ENCODE measurements at places on chromosomes 4 and X.

DNA sequence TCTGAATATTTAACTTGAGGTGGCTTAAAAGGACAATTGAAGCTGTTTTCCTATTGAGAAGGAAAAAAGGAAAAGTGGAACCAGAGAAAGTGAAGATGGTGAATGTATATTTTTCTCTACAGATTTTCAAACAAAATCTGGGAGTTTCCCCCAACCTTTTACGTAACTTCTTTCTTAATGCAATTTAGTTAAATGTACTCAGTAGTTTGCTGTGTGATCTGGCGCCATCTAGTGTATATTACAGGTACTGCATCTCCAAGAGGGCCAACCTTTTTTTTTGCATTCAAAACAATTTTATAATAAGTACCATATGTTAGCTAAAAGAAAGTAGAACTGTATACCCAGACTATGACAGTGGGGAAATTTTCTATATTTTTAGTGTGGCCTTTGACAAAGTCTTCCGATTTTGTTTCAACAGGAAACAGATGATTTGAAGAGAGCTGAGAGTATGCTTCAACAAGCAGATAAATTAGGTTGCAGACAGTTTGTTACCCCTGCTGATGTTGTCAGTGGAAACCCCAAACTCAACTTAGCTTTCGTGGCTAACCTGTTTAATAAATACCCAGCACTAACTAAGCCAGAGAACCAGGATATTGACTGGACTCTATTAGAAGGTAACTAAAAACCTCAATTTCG lies 82.0 kb downstream of the PLS3 start:
- DNase-seq = peak; percentile 6

- no peak for DNase-seq
Observed at GRCh38 chr4:898869-899555, 33.1 kb downstream of the GAK start.

GRCh38 chr4:108036213-108036612 lies 46.5 kb downstream of the HADH start:
- DNase-seq = no peak

DNA sequence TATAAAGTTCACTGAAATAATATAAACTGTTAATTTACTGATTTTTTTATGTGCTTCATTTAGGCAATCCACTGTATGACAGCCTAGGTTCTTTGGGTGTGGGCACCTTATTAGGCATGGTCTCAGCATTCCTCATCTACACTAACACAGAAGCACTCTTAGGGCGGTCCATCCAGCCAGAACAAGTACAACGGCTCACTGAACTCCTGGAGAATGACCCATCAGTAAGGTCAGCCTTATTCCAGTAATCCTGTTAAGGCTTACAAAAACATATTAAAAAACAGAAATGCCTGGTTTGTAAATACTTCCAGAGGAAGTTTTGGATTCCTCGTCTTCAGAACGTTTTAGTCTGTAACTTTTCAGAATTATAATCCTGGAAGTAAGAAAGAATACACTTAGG lies 80.1 kb downstream of the SLC30A9 start:
- no peak for DNase-seq

DNA sequence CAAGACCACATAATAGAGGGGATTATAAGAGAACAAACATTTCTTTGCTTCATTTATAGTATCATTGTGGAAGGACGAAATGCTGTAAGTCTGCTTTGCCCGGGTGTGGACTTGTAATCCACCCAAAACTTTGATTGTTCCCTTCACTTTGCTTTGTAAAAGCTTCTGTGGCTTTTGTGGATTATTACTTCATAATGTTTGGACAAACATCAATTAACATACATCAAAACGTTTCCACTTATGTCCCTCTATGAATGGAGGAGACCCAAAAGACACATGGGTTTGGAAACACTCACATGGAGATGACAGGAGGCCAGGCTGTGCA lies 415.4 kb downstream of the SPRY1 start:
- DNase-seq = no peak

GRCh38 chr4:95220205-95221175 lies 328.3 kb downstream of the UNC5C start:
- DNase-seq = no peak

- peak; percentile 10 for DNase-seq
Observed at GRCh38 chrX:130539721-130540321, 138.0 kb downstream of the RBMX2 start.

DNA sequence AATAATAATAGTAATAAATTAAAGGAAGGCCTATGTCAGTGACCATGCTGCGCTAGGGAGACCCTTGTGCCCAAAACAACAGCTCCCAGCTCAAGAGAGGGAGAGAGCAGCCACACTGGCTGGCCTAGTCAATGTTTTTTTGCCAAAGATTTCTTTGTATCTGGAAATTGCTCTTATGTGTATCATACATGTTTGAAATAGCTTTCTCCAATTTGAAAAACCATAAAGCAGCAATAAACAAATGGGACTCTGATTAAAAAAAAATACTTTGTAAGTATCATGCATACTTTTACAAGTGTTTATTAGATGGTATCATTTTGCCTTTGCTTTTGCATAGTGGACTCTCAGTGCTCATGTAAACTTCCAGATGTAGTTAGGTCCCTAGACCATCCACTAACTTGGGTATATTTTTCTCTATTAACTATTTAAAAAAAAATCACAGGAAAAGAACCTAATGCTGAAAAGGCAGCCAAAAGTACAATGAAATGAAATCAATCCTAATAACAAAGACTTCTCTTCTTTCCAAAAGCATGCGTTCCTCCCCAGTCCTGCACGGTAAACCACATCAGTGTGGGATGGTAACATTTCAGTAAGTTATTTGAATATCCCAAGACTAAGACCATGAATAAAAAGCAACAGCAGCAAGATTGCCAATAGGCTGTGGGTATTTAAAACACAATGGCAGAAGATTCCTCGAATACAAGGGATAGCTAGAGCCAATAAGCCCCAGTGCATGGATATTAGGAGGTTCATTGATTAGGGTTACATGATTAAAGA lies 117.6 kb downstream of the PALLD start:
- no peak for DNase-seq

DNA sequence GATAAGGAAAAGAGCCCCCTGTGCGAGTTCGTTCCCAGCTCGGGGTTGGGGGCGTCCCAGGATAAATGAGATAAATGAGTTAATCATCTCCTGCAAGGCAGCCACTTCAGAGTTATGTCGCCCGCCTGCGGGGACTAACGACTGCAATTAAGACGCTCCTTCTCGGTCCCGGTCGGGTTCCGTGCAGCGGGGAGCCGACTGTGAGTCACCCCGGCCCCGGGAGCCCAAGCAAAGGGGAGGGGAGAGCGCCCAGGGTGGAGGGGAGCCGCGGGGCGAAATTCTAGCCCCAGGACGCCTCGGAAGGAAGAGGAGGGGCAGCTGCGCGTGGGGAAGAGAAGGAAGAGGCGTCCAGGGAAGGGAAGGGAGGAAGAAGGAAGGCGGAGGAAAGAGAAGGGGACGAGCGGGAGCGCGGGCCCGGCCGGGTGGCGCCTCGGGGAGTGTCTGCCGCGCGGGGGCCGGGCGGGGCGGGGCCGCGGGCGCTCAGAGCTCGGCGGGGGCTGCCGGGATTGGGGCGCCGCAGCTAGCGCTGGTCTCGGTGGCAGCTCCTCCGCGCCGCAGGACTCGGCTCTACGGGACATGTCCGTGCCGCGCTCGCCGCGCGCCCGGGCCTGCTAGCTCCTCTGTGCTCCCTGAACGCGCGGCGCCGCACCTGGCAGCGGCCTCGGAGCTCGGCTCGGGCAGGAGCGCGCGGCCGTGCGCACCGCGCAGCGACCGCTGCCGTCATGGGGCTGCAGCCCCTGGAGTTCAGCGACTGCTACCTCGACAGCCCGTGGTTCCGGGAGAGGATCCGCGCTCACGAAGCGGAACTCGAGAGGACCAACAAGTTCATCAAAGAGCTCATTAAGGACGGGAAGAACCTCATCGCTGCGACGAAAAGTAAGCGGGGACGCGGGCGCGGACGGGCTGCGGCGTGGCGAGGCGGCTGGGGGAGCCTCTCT lies at the start of gene ARHGAP10:
Gene ARHGAP10, plus strand, starts transcription at position 509 of the 938 bp plus-strand sequence. Its CDS starts 214 bp downstream, at position 723.
- DNase-seq = no peak

GRCh38 chr4:1300466-1301455 lies 11.1 kb downstream of the MAEA start:
- no peak for DNase-seq

DNA sequence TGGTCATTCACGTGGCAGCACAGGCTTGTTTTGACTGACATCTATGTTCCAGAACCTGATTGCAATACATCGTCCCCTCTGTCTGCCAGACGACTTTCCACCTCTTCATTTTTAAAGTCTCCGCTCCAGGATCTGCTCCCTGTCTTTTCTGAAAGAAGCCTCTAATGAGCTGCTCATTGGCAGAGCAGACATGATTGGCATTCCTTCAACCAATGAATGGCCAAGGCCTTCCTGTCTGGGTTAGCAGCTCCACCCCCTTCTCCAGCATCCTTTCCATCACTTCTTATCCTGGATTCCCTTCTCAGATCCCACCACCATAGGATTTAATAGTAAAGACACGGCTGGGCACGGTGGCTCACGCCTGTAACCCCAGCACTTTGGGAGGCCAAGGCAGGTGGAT lies 202.7 kb upstream of the KLF3 start:
- DNase-seq = no peak

DNA sequence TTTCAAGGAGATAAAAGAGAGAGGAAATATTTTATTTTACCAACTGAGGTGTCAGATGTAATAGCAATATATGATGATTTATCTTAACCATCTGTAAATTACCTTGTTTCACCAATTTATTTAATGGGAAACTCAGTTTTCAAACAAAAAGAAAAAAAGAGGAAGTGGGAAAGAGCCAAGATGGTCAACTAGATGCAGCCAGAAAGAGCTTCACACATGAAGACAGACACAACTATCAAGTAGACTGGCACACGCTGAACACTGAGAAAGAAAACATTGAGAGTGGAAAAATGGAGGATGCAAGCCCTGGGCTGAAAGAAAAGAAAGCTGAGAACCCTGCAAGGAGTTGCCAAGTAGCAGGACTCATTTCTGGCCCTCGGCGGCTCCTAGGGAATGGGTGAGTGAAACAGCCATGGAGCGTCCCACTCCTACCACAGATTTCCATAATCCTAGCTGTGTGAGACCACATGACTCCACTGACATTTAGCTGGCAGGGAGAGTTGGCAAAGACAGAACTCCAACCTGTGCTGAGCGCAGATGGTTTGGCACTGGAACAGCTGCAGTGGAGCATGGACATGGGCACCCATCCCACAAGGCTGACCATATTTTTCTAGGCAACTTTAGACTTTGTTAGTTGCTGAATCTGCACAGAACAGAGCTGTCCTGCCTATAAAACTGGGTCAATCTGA lies 409.3 kb downstream of the FAM47B start:
- no peak for DNase-seq

DNA sequence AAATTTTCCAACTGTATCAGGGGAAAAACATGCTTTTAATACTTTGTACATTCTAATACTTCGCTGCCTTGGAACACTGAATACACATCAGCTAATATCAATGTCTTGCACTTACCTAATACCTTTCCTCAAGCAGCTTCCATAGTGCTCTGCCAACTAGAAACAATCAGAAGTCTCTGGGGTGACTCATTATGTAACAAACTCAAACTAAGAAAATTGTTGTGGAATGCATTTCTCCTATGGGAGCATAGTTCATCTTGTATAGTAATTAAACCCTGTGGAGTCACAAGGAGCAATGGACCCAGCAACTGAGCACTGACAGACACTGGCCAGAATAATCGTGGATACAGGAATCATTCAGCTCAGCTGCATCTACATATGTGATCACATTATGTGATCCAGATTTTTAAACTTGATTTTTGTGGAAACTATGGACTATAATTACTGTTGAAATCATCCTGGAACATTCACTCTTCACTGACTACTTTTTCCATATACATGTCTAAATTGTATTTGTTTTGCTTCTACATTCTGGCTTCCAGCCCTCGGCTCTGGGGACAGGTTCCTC lies 496.9 kb downstream of the TMA16 start:
- no peak for DNase-seq

DNA sequence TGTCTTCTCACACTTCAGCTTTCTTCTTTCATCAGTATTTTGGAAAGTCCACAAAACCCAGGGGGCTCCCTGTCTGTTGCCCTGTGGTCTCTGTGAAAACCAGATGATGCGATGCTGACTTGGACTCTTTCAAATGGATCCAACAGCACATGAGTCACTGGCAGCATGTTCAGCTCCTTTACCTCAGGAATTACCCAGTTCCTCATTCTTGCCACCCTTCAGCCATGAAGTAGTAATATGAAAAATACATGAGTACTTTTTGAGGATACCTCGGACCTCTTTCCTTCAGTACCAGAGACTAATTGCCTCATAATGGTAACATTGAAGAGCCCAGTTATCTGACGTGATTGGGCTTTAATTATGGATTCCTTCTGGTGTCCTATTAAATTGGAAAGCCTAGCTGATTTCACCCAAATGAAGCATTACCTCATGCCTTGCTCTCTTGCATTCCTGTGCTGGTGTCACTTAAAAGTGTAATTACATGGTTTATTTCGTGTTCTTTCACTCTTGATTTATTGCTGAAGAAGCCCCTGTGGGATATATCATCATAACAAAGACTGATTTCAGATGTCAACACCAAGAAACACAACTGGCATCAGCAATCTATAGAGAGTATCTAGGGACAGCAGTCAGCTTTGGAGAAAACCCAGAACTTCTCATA lies 63.4 kb downstream of the NFKB1 start:
- no peak for DNase-seq

GRCh38 chr4:166896254-166896653 lies 338.0 kb downstream of the SPOCK3 start:
- no peak for DNase-seq

GRCh38 chr4:24730256-24731001 lies 64.9 kb upstream of the SOD3 start:
- no peak for DNase-seq

DNA sequence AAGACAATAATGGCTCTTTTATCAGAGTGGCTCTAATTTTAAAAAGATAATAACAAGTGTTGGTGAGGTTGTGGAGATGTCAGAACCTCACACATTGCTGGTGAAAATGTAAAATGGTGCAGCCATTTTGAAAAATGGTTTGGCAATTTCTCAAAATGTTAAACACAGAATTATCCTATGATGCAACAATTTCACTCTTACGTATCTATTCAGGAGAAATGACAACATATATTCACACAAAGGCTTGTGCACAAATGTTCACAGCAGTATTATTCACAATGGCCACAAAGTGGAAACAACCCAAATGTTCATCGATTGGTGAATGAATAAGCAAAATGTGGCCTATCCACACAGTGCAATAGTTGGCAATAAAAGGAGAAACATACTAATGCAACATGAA lies 24.7 kb downstream of the ENPP6 start:
- no peak for DNase-seq

All from NCI-H2107 (cell line).